ENCODE measurements at places on chromosomes 2 and 18.
A peak's percentile ranks its signal among the peaks of the same experiment; 100 is the strongest.

DNA sequence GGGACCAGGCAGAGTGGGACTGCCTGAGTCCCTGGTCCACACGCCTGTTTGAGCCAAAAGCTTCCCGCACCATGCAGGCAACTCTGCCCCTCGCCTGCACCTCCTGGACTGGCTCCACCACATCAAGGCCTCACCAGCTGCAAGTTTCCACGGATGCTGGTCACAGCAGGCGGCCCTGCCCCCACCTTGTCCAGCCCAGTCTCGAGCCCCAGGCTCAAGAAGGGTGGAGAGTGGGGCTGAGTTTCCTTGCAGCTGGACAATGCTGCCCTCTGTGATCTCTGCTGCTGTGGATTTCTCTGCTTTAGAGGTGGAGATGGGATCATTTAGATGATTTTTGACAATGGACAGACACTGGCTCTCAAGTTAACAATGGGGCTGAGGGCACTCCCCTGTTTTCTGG is 74.9 kb downstream of the MTCL1 start:
- no peak overlapping the region for H3K27ac ChIP-seq
- peaks cover 3% of the 10 kb centered on the region for H3K27me3 ChIP-seq
- H3K36me3 ChIP-seq: peaks cover 16% of the 10 kb centered on the region
- DNase-seq: peak; percentile 26
- H3K4me1 ChIP-seq: peaks cover 67% of the 10 kb centered on the region

DNA sequence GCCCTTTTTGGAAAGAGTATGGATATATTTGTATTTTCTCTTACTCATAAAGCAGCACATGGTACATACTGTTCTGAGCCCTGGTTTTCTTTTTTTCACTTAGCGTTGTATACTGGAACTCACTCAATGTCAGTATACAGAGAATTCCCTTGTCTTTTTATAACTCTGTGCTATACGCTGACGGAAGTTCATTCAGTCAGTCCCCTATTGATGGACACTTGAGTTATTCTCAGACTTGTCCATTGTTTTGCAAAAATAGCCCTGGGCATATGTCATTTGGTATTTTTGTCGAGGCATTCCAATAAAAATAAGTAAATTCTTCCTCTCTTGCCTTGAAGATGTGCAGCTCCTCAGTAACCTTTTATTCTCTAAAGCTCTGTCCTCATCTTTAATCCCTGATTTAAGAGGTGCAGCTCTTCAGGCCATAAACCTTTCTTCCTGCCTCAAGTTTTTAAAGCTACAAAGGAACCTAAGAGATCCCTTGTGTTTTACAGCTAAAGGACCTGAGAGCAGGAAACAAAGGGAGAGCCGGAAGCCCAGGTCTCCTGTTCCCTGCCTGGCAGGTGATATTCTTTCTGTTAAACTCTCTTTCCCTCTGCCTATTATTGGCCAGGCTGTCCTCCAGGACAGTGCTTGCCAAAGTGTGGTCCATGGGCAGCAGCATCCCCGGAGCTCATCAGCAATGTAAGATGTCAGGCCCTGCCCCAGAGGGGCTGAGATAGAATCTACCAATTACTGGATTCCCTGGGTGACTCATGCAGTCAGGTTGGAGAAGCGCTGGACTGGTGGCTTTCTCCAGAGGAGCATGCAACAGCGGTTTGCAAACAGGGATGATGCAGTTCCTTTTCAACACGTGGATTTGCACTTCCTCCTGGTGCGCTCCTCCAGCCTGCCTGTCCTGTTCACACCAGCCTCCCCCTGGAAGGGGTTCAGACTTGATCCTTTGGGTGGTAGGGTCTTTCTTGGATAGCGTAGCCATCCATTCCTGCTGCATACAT is 158.0 kb downstream of the NEDD4L start:
- no peak overlapping the region for H3K4me3 ChIP-seq
- DNase-seq: no peak
- peak overlapping the region; percentile 7 for H3K27ac ChIP-seq
- H3K36me3 ChIP-seq: no peaks in the 10 kb centered on the region
- peaks cover 37% of the 10 kb centered on the region for H3K4me1 ChIP-seq

DNA sequence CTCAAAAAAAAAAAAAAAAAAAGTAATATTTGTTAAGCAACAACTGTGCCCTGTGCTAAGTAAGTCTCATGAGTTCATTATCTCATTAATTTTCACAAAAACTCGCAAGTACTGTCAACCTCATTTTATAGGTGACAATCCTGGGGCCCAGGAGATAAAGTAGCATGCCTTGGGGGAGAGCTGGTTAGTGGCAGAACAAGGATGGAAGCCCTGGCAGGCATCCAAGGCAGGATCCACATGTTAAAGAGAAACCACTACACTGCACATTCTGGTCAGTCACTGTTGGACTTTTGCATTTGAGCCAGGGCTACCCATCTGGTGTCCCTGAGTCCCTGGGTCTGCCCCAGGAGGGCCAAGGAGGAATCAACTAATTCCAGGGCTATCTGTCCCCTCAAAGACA is 54.6 kb downstream of the ZFP36L2 start:
- no peak overlapping the region for H3K27ac ChIP-seq
- H3K4me3 ChIP-seq: no peak overlapping the region
- no peak for DNase-seq
- H3K36me3 ChIP-seq: no peaks in the 10 kb centered on the region
- H3K4me1 ChIP-seq: peaks cover 61% of the 10 kb centered on the region

- no peak overlapping the region for H3K27ac ChIP-seq
- H3K27me3 ChIP-seq: no peaks in the 10 kb centered on the region
- H3K4me1 ChIP-seq: no peaks in the 10 kb centered on the region
- H3K4me3 ChIP-seq: no peak overlapping the region
- no peaks in the 10 kb centered on the region for H3K36me3 ChIP-seq
Measured at GRCh38 chr2:198191651-198192050, 387.3 kb downstream of the PLCL1 start.

- no peaks in the 10 kb centered on the region for H3K4me1 ChIP-seq
- no peak for DNase-seq
- no peak overlapping the region for H3K4me3 ChIP-seq
- no peaks in the 10 kb centered on the region for H3K36me3 ChIP-seq
Measured at GRCh38 chr2:63658176-63658968, 69.6 kb downstream of the MDH1 start.

GRCh38 chr2:3654011-3654410 is 4.0 kb upstream of the ALLC start:
- H3K4me3 ChIP-seq: peak overlapping the region; percentile 18
- no peak for DNase-seq
- H3K27me3 ChIP-seq: peaks cover 4% of the 10 kb centered on the region
- H3K36me3 ChIP-seq: no peaks in the 10 kb centered on the region
- no peak overlapping the region for H3K27ac ChIP-seq
